ENCODE measurements at places on chromosomes 12 and 14.

GRCh38 chr12:65672441-65672840, 151.8 kb upstream of the HMGA2 start:
- DNase-seq = no peak

DNA sequence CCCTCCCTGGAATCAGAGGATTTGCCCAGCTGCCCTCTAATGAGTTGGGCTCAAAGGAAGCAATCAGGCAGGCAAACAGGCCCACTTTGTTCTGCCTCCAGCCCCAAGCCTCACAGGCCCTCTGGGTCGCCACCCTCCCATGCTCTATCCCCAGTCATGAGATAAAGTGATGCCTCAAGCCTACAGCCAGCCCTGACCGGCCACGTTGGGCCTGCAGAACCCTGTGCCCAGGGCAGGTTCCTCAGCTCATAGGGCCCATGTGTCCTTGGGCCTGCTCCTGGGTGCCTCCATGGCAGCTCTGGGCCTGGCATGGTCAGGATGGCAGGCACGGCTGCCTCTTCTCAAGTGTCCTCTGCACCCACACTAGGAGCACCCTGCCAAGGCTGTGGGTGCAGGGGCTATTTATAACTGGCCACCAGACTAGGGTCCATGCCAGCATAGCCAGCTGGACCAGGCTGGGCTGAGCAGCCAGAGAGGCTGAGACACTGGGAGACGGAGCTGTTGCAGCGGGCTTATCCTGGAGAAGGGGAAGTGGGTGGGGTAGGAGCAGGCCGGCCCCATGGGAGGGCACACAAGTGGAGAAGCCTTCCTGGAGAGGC, 20.2 kb downstream of the HDAC7 start:
- no peak for DNase-seq

- DNase-seq = no peak
These were observed 1957.4 kb upstream of the SEL1L start for GRCh38 chr14:83491091-83491490.

DNA sequence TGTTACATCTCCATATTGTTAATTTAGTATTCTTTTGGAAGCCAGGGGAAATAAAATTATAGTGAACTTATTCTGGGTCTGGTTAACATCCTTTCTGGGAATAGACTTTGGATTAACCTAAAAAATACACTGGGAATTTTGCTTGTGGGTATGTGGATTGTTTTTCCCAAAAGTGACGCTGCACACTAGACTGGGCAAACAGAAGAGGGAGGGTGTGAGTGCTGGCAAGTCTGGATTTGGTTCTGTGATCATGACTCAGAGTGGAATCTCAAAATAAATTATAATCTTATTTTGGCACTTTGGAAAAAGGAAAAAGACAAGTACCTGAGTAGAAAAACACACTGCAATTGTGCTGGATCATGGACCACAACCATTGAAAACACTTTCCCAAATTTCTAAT, 15.2 kb upstream of the LUM start:
- DNase-seq = no peak

- no peak for DNase-seq
These were observed 13.0 kb downstream of the TMEM52B start for GRCh38 chr12:10191865-10192264.

DNA sequence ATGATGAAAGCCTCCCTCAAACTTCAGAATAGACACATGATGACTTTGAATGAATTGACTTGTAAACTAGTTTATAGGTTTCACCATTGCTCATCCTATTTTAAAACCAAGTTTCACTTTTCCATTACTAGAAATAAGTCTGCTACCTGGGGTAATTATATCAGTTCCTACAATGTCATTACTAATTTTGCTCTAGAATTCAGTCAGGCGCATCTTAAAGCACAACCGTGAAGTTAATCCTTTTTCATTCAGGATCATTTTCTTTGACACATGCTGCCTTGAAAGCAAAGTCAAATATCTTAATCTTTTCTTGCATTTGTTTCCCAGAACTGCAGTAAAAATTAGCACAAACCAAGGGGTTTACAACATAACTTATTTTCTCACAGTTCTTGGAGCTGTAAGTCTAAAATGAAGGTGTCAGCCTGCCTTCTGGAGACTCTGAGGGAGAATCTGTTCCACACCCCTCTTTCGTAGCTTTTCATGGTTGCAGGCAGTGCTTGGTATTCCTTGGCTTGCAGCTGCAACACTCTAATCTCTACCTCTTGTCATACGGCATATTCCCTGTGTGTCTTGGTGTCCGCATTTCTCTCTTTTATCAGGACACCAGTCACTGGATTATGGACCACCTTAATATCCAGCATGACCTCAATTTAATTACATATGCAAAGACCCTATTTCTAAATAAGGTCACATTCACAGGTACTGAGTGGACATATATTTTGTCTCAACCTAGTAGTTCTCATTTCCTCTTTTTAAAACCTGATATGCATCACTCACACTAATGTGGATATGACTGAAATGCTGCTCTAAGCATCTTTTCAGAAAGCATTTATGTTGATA, 114.3 kb upstream of the PDZRN4 start:
- no peak for DNase-seq

DNA sequence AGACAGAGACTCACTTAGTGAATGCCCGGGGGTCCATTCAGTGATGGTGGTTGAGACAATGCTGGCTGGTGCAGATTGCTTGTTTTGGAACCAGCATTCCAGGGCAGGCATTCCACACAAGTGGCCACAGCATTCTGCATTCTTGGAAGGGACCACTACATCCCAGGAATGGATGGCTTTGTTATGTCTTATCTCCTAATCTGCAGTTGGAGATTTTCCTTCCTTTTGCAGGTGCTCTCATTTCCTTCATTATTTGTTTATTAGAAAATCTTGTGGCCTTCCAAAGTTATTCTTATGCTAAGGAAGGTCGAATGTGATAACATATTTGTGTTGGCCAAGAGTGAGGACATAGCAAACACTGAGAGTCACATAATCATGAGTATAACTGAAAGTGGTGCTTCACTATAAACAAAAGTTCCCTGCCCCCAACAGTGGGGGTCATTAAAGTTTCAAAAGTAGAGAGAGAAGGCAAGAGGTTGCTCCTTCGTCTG, 66.0 kb downstream of the BMP4 start:
- DNase-seq = no peak

GRCh38 chr12:4954621-4955354, 45.1 kb downstream of the KCNA1 start:
- no peak for DNase-seq

DNA sequence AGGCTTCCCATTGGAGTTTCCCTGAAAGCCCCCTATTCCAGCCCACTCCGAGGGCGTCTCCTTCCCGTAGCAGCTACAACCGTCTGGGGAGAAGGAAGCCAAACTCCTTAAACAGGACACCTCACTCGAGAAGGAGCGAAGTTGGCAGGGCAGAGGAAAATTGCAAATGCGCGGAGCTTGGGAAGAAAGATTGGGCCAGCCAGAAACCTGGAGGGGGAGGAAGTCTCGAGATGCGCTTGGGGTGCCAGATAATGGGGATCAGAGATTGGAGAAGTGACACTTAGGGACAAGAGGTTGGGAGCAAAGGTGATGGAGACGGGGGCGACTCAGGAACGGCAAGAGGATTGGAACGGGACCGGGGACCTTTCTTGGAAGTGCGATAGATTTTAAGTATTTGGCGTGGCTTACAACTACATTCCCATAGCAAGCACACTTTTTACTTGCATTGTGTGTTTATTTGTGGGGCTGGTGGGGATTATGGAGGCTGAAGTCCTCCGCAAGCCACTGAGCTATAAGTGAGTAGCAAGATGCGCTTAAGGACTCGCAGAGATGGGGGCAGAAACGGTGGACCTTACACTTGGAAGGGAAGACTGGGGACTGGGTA, 926 bp downstream of the HRK start:
- DNase-seq = peak; percentile 16

DNA sequence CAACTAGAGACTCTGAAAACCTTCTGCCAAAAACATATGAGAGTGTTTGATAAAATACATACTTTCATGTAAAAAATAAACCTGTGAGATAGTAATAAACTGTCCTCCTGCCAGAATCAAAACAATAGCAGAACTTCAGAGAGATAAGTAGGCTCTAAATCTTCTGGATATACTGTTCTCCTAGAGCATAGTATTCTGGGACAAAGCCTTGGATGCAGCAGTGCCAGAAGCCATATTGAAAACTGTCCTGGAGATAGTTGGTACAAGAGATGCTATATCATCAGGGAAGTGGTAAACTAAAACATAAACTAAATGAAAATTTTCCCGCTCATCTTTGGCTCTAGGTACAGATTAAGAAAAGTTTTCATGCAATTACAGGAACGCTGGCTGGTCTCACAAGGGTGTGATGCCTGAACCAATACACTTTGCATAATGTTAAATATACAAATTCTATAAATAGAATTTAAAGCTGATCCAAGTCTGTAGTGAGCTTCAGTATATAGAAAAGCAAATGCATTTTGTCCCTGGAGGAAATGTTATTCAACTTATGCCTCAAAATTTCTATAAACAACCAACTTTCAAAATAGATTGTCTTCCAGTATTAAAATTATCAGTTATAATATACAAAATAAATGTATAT, 355.6 kb downstream of the ADAMTS20 start:
- no peak for DNase-seq

- no peak for DNase-seq
These were observed 47.5 kb upstream of the RIN3 start for GRCh38 chr14:92466059-92466458.

- no peak for DNase-seq
These were observed 53.3 kb upstream of the STK38L start for GRCh38 chr12:27190761-27191160.

GRCh38 chr12:55925870-55926737, 1.6 kb downstream of the PYM1 start:
- no peak for DNase-seq

- no peak for DNase-seq
These were observed 27.9 kb downstream of the CCNK start for GRCh38 chr14:99508896-99509629.

DNA sequence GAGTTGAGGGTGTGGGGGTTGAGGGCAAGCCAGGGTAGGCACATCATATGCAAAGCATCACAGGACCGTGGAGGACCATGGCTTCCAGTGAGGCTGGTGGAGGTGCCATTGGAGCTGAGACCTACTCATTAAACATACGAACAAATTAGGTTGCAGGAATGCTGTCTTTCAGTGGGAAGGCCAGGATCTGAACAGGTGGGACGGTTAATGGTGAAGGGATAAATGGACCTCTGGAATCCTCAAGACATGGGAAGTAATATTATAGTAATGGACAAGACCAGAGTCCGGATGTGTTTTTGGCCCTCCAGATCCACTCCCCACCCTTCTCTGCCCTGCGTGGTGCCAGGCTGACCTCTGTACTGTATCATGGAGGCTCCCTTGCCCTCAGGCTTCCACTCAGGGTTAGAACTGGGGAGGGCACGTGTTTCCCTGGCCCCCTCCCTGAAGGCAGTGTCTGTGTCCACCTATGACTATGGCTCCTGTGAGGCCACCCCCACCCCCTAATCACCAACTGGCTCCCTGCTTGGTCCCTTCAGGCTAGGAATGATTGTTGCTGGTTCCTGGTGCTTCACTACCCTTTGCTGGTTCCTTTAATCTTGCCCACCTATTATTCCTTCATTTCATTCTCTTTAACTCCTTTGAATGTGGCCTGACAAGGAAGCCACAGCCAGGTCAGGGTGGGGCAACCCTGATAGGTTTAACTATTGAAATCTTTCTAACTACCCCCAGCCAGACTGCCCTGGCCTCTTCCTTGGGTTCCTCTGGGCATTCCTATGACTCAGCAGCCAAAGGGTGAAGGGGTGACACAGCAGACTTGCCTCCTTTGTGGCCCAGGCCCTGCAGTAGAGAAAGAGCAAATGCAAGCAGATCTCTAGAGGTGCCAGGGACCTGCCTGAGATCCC, 10.7 kb downstream of the DHRS2 start:
- DNase-seq = no peak

- DNase-seq = no peak
These were observed 254.6 kb downstream of the FBXL14 start for GRCh38 chr12:1339618-1340319.

DNA sequence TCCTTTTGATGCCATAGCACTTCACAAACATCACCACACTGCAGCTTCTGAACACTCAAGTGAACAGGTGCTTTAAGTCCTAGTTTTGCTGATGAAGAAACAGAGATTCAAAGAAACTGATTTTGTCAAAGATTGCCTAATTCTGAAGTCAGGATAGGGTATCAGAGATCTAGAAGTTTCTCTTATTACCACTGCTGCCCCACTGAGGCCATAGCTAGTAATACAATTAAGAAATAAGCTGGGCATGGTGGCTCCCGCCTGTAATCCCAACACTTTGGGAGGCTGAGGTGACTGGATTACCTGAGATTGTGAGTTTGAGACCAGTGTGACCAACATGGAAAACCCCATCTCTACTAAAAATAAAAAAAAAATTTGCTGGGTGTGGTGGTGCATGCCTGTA, 458.3 kb upstream of the SEL1L start:
- no peak for DNase-seq
